NCI-H2107 (cell line): ENCODE measurements at places on chromosomes 16 and 17.
A peak's percentile ranks its signal among the peaks of the same experiment; 100 is the strongest.

DNA sequence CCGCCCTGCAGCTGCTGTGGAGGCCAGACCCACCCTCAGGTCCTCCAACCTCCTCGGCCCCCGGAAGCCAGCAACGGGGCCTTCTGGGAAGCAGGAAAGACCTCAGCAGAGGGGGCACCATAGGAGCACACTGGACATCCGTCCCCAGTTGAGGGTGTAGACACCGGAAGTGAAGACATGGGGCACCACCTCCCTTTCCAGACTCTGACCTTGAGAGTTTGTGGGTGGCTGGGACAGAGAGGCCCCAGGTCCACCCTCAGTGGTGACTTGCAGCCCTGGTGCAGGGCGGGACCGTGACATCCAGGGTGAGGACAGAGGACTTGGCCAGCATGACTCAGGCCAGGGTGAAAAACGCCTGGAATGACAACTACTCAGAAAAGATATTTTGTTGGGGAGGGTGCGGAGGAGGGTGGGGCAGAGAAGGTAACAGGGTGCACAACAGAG, 19.9 kb downstream of the CEP295NL start:
- DNase-seq: no peak

DNA sequence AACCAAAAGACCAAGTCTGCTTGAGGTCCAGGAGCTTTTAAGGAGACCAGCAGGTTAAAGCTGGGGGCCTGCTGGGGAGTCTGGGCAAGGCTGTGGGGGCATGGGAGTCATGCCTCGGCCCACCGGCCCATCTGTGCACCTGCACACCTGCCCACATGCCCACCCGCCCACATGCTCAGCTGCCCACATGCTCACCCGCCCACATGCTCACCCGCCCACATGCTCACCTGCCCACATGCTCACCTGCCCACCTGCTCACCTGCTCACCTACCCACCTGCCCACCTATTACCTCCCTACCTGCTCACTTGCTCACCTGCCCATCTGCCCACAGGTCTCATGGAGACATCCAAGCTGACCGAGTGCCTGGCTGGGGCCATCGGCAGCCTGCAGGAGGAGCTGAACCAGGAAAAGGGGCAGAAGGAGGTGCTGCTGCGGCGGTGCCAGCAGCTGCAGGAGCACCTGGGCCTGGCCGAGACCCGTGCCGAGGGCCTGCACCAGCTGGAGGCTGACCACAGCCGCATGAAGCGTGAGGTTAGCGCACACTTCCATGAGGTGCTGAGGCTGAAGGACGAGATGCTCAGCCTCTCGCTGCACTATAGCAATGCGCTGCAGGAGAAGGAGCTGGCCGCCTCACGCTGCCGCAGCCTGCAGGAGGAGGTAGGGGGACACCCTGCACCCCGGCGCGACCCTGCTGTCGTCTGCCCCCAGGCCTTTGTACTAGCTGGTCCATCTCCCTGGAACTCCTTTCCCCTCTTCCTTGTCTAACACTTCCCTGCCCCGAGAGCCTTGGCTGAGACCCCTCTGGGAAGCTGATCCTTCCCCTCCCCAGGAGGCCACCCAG, 14.0 kb downstream of the CARD14 start:
- DNase-seq: no peak

DNA sequence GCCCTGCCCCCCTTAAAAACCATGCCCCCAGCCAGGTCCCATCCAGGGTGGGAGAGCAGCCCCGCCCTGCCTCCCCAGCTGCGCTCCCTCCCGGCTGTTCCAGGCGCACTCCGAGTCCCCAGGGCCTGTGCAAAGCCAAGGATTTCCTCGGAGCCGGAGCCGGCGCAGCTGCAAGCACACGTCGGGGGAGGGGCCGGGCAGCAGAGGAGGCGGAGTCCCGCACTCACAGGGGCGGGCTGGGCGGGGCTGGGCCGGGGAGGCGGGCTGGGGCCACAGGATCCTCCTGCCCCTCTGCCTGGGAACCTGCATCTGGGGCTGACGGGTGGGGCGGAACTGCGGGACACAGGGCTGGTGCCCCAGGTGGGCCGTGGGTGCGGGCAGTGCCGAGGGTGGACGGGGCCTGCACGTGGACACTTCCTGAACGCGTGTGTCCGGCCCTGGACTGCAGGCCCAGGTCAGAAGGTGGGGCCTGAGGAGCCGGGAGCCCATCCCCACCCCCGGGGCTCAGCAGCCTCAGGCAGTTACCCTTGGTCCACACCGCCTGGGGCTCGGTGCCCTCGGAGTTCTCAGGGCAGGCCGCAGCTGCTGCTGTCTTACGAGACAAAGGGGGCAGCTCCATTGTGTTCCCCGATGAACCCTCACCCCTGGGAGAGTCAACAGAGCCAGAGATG, 24.0 kb upstream of the SSTR5 start:
- DNase-seq: peak; percentile 22

- DNase-seq: no peak
These were observed 7.1 kb downstream of the COL1A1 start for GRCh38 chr17:50194140-50194933.

DNA sequence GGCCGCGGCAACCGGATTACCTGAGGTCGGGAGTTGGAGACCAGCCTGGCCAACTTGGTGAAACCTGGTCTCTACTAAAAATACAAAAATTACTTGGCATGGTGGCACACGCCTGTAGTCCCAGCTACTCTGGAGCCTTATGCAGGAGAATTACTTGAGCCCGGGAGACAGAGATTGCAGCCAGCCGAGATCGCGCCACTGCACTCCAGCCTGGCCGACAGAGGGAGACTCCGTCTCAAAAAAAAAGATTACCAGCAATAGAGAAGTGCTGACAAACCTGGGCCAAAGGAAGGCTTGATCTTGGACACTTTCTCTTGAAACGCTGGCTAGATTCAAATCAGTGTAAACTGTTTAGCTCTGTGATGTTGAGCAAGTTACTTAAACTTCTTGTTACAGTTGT, 4.3 kb downstream of the MT1H start:
- DNase-seq: no peak

GRCh38 chr17:6641247-6641863, 495 bp downstream of the TXNDC17 start:
- DNase-seq: no peak

GRCh38 chr17:75784473-75785015, at the start of gene UNK:
TSS of gene UNK (plus strand) at chr17:75784806. CDS start at chr17:75784881, 75 bp downstream.
- DNase-seq: peak; percentile 97

- no peak for DNase-seq
These were observed 634.1 kb upstream of the RBFOX1 start for GRCh38 chr16:6698548-6698947.
